ENCODE measurements at places on chromosomes 3 and 15.
A peak's percentile ranks its signal among the peaks of the same experiment; 100 is the strongest.

- DNase-seq, result no peak
These were observed 43.2 kb downstream of the EHHADH start for GRCh38 chr3:185210621-185211142.

DNA sequence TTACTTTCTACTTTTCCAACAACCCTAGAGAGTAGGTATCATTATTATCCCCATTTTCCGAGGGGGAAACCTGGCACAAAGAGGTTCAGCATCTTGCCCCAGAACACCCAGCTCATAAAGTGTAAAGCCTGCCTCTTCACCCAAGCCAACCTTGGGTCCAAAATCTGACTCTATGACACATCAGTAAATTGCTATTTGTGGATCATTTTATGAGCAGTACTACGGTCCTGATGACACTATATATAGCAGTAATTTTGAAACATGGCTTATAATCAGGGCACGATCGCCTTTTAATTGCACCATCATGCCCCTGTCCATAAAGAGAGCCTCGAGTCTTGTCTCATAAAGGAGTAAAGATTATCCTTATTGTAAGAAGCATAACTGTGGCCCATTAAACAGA lies 9.7 kb downstream of the MAGI1 start:
- DNase-seq, result no peak

- DNase-seq, result no peak
These were observed 7.1 kb downstream of the NPTN start for GRCh38 chr15:73626072-73626471.

DNA sequence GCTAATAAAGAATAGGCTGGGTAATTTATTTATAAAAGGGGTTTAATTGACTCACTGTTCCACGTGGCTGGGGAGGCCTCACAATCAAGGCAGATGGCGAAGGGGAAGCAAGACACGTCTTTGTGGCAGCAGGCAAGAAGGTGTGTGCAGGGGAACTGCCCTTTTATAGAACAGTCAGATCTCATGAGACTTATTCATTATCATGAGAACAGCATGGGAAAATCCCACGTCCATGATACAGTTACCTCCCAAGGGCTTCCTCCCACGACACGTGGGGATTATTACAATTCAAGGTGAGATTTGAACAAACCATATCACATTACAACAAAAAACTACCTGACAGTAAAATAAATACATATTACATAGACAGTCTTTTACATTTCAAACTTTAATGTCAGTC lies 414.9 kb downstream of the NAALADL2 start:
- peak; percentile 13 for DNase-seq

DNA sequence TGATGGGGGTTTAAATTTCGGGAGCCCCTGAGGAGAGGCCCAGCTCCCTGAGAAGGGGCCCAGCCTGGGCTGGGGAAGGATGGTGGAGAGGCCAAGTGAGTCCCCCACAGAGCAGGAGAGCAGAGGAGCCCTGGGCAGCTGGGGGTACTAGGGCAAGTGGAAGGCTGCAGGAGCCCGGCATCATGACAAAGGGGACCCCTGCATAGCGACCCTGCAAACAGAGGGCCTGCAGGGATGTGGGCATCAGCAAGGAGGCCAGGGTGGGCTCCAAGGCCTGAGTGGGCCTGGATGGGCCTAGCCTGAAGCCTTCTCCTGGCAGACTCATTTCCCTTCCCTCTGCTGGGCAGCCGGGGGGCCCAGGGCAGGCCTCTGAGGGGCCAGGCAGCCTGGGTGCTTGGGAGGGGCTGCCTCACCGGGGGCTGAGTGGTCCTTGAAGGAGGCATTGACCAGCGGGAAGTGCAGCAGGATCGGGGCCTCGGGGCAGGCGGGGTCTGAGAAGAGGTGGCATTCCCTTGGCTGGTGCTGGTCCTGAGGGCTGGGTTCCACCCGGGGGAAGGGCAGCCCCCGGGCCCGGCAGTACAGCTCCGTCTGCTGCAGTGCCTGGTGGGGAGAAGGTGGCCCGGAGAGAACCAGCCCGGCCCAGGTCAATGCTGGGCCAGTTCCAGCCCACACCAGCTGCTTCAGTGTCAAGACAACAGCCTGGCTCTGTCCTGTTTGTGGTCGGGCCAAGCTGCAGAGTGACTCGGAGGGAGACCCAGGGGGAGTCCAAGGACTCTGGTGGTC lies 24.7 kb downstream of the PLA2G4D start:
- no peak for DNase-seq

GRCh38 chr15:101175401-101175800 lies 76.4 kb downstream of the CHSY1 start:
- no peak for DNase-seq

GRCh38 chr3:190581041-190581541 lies 67.2 kb downstream of the IL1RAP start:
- no peak for DNase-seq

GRCh38 chr3:119536757-119537156 lies 22.7 kb downstream of the CD80 start:
- DNase-seq, result no peak

DNA sequence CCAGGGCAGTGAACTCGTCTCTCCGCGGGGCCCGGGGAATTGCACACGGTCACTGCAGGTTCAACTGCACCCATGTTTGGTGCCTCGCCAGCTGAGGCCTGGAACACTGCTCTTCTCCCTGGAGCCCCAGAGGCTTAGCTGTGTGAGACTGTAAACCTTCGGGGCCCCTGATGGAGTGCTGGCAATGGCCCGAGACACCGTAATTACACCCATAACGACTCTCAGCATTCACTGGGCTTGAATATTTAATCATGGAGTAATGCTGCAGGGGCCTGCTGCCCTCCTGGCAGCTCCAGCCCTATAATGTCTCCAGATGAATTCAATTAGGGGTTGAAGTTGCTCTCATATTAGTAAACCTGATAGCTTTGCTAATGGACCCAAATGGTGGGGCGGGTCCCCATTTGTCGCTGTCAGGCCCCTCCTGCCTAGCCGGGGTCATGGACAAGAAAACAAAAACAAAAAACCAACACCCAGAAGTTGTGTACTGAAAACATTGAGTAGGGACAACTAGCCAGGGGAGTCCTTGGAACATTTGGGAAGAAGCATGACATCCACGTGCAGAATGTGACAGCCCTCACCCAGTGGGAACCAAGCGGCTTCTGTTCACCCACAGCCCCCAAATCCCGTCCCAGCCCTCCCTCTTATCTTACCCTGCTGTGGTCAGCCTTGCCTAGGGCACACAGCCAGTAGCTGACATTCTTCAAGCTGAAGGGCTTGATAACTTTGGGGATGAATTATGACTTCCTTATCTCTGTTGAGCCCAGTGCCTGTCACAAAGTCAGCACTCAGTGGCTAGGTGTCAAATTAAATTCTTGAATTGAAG lies 74.3 kb upstream of the SCN5A start:
- DNase-seq, result peak; percentile 15

GRCh38 chr3:121817753-121818152 lies 17.1 kb downstream of the IQCB1 start:
- no peak for DNase-seq

DNA sequence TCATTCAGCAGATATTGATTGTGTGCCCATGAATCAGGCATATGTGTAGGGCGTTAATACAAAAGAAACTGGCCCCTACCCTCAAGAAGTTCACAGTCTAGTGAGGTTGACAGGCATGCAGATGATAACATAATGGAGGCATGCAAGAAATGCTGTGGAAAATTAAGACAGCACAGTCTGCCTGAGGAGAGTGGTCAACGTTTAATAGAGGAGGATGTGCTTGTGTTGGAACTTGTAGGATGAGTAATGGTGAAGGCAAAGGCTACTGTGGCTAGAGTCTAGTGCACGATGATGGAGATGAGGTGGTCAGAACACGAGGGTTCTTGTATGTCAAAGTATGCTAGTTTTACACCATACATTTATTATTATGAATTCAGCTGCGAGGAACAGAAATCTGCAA lies 295.7 kb downstream of the SOX2 start:
- no peak for DNase-seq

DNA sequence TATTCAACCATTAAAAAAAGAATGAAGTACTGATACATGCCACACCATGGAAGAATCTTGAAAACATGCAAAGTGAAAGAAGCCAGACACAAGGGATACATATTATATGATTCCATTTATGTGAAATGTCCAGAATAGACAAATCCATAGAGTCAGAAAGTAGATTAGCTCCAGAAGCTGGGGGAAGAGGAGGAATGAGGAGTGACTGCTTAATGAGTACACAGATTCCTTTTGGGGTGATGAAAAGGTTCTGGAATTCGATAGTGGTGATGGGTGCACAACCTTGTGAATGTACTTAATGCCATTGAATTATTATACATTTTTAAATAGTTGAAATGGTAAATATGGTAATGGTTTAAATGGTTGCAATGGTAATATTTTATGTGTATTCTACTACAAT lies 90.6 kb upstream of the SPATA12 start:
- DNase-seq, result no peak

DNA sequence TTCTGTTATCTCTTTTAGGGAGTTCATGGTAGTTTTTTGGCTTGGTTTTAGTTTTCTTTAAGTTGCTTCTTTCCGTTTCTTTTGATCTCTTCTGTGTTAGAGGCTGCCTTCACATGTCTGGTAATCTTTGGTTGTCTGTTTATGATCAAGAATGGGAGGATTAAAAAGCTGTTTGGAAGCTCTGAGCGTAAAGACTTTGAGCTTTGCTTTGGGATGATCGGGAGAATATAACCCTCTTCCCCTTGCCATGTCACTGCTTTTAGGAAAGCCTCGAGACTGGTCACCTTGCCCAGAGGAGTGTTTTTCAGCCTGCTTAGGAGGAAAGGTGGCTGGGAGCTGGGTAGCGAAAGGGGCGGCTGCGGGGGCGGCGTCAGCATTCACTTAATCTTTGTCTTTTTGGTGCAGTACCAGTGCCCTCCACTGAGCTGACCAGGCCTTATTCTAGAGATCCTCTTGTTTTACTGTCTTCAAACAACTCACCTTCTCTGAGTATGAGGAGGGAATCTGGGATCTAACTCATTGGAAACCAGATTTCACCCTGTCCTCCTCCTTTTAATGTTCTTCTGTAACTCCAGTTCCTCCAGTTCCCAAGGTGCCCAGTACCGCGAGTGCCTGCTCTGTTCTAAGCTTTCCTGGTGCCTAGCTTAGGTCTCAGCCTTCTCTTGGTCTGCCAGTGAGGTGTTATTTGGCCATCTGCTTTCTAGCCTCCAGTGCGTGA lies 15.5 kb downstream of the TATDN2 start:
- no peak for DNase-seq

DNA sequence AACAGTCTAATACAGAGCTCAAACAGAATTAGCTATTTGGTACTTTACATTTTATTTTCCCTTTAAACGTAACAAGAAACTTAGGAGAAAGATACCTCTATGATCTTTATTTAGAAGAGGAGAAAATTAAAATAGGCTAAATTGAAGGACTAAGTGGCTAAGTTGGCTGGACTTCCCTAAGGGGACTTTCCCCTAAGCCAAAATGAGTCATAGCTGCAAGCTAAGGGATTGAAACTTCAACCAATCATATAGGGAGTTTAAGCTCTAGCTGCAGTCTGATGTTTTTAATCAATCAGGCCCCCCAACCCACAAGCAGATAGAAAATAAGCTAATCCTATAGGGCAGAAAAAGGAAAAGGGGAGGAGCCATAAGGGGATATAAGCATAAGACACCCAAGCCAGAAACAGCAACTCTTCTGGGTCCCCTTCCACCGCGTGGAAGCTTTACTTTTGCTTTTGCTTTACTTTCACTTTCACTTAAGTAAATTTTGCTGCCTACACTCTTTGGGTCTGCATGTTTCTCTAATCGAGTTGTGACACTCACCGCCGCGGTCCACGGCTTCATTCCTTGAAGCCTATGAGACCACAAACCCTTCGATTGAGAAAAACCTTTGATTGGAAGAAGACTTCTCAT lies 1108.5 kb upstream of the EPHA6 start:
- no peak for DNase-seq

- DNase-seq, result no peak
These were observed 105.6 kb upstream of the HES1 start for GRCh38 chr3:194030372-194030771.

DNA sequence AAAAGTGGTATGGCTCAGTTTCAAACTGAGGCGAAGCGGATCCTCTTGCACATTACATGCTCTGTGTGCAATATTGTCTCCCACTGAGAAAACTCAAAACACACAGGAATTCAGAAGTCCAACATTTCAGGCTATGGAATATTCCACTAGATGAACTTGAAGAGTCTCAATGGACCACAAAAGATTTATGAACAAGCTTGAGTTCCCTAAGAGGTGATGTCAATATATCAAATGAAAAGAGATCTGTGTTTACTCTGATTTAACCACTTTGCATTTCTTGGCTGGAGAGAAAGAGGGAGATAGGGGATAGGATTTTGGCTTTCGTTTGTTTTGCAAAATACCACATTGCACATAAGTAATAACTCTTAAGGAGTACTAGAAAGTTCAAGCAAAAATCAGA lies 20.3 kb downstream of the PDZRN3 start:
- DNase-seq, result no peak

- DNase-seq, result no peak
These were observed 12.8 kb downstream of the RGMA start for GRCh38 chr15:93076217-93076616.

GRCh38 chr3:40736943-40737342 lies 212.2 kb downstream of the ZNF621 start:
- no peak for DNase-seq

- DNase-seq, result peak; percentile 80
These were observed 141.9 kb downstream of the PGPEP1L start for GRCh38 chr15:98865397-98866339.

GRCh38 chr15:39361497-39361896 lies 219.4 kb upstream of the THBS1 start:
- no peak for DNase-seq

DNA sequence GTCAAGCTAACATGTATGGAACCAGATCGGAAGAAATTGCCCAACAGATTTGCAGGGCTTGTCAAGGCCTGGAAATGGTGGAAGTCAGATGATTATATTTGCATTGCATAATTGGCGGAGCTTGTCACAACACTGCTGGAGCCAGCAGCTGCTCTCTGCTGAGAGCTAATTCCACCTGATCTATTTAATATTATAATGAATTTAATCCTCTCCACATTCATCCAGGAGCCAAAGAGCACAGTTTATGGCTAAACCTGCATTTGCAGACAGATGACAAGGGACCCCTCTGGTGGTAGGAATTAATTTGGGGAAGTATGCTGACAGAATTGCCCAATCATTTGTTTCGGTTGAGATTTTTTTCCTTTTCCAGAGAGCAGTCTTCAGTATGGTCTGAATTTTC lies 730.2 kb downstream of the TUSC7 start:
- no peak for DNase-seq

DNA sequence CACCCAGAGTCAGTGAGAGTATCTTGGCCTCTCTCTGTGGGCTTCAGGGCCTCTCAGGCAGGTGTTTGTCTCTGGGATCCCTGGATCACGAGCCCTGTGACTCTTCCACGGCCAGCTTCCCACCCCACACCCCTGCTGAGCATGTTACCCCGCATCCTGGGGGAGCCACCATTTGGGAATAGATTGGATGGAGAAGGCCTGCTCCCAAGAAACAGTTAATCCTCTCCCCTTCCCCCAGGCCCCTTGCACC lies 15.5 kb upstream of the SRP14 start:
- DNase-seq, result no peak

GRCh38 chr3:73954506-73954905 lies 329.8 kb upstream of the PDZRN3 start:
- DNase-seq, result no peak

- no peak for DNase-seq
These were observed 693 bp downstream of the CD200 start for GRCh38 chr3:112333381-112334317.
